ENCODE measurements at places on chromosomes 6 and 20. TPM values are rescaled to one million over a fixed set of nuclear protein-coding genes. Genes with fewer than 3 reads are reported as not detected.

The MEP1A gene
- total RNA-seq = 0.65 TPM

The SLC32A1 gene
- total RNA-seq = not detected

The RBPJL gene
- not detected for total RNA-seq

The CLPSL2 gene
- not detected for total RNA-seq

The CALHM4 gene
- not detected for total RNA-seq

The OCSTAMP gene
- not detected for total RNA-seq

The LY6G5B gene
- 19.2 TPM for total RNA-seq

The RAB44 gene
- 1.3 TPM for total RNA-seq

The SUMO4 gene
- 5.8 TPM for total RNA-seq

The BTN1A1 gene
- total RNA-seq = not detected

The HLA-G gene
- not detected for total RNA-seq

The SLC22A1 gene
- 2.6 TPM for total RNA-seq

The TOX2 gene
- total RNA-seq = 8.1 TPM

The TBX18 gene
- 34.4 TPM for total RNA-seq

The BTN2A1 gene
- 18.3 TPM for total RNA-seq

The CDS2 gene
- 31.3 TPM for total RNA-seq

The ZNF322 gene
- 17.0 TPM for total RNA-seq

The TRERF1 gene
- total RNA-seq = 4.1 TPM

The LHFPL5 gene
- not detected for total RNA-seq

The TMEM244 gene
- total RNA-seq = not detected

The SLC13A3 gene
- total RNA-seq = 2.0 TPM

The DDX43 gene
- 3.1 TPM for total RNA-seq

The NFKBIE gene
- total RNA-seq = 9.0 TPM

The OTOR gene
- total RNA-seq = not detected

The MROH8 gene
- total RNA-seq = 4.2 TPM

The DDO gene
- total RNA-seq = 5.6 TPM

Measured in subcutaneous adipose tissue (tissue), 4 donors.